ENCODE measurements at places on chromosomes 11 and 22.
A peak's percentile ranks its signal among the peaks of the same experiment; 100 is the strongest.

GRCh38 chr22:45441138-45441537 is 27.6 kb downstream of the RIBC2 start:
- DNase-seq = peak; percentile 69

GRCh38 chr22:42957958-42958357 is 57.0 kb downstream of the PACSIN2 start:
- DNase-seq = no peak

DNA sequence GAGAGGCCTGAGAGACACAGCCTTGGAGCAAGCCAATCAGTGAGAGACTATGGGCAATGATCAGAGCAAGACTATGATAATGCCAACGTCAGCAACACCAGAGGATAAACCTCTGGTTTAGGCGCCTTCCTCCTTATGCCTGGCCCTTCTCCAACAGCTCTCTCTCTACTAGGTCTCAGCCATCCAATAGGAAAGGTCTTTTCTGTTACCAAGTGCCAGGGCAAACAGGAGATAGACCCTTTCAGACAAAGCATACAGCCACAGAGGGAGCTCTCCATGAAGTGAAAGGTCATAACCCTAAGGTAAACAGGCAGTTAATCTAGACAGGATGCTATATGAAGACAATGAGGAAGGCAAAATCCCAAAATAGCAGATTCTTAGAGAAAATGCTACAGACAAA is 9.5 kb downstream of the STK33 start:
- no peak for DNase-seq

DNA sequence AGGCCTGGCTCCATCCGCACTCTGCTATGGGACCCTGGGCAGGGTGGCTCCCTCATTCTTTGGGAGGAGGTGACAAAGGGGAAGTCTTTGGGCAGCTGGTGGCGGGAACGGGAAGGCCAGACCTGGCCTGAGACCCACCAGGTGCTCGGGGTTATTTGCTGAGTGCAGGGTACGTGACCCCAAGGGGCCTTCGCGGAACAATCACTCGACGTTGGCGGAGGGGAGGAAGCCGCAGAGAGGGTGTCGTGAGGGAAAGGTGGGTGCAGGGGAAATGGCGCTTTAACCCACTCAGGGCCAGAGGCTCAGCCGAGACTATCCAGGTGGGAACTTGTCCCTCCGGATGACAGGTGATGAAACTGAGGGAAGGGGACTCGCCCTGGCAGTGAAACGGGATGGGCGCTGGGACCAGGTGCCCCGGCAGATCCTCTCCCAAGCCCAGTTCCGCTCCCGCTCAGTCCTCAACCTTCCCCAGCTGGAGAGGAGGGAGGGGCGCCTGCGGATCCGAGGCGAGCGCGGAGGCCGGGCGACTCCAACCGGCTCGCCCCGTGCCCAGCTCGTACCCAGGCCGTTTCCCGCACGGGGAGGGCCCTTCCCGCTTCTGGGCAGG is 911 bp downstream of the A4GALT start:
- no peak for DNase-seq

DNA sequence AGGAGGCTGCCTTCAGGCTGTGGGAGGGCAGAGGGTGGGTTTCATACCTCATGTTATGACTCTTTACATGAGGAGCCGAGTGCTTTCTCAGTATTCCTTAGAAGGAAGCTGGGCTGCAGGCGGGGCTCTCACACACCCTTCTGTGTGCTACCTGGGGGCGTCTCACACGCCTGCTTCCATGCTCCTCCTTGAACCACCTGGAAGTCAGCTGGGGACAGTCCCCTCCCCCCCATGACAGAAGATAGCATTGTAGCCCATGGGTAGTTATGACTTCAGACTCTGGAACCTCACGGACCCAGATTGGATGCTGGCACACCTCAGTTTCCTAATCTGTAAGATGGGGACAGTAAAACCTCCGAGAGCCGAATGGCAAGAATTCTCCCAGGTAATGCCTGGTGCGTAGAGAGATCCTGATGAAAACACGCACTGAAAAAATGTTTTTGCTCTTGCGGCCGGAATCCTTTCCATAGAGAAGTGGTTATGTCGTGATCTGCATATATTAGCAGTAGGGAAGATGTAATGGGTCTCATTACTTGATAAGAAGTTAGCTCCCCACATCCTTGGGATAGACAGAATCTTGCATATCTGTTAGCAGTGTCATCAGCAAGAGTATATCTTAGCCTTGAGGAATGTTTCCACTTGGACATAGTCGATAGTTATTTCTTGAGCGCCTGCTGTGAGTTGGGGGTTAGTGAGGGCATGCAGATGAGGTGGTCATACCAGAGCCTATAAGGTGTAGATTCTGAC is 4.9 kb downstream of the DAGLA start:
- DNase-seq = no peak

DNA sequence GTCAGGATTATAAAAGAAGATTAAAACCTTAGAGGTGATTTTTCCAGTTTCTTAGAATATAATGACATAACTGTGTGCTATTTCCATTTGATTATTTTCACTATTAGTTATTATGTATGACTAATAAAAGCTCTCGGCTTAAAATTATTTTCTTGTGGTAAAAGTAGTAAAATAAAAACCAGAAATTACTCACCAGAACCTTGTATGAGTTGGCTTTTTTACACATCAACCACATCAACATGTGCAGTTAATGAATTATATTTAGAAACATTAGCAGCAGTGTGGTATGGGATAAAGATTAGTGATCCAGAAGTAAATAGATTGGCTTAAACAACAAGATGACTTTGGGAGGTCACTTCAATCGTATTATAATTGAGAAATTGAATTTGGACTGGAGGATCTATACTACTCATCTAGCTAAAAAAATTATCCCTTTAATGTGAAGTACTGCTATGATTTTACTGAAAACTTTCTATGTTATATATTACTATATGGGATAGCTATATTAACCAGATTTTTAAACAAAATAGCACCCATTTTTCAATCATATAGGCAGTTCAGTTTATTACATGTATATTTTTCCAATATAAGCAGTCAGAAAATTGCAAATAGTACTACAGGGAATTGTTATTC is 2.8 kb upstream of the BCO2 start:
- peak; percentile 57 for DNase-seq

GRCh38 chr11:60124802-60125432 is 36.5 kb downstream of the MS4A2 start:
- DNase-seq = no peak

GRCh38 chr11:1652771-1653540 is 23.4 kb downstream of the KRTAP5-5 start:
- DNase-seq = peak; percentile 34

GRCh38 chr11:126878913-126879482 is 121.6 kb downstream of the KIRREL3 start:
- no peak for DNase-seq

- peak; percentile 16 for DNase-seq
Measured at GRCh38 chr11:18727479-18728236, 1.7 kb upstream of the IGSF22 start.

DNA sequence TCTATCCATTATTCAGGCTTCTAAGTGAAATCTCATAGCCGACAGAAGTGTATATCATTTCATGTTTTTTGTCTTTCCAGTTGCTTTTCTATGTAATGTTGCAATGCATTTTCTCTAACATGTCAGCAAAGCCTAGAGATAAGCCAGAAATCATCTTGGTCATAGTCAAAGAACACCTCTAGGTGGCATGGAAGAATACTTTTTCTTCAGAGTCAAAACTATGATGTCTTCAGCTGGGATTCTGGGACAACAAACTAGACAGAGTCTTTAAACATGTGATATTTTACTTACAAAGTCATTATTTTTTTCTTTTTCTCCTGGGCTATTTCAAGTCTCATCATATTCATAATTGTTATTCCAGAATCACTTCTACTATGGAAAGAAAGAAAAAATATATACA is 4.4 kb downstream of the GAS2 start:
- no peak for DNase-seq

- DNase-seq = no peak
Measured at GRCh38 chr11:87324817-87325489, 287.2 kb downstream of the TMEM135 start.

DNA sequence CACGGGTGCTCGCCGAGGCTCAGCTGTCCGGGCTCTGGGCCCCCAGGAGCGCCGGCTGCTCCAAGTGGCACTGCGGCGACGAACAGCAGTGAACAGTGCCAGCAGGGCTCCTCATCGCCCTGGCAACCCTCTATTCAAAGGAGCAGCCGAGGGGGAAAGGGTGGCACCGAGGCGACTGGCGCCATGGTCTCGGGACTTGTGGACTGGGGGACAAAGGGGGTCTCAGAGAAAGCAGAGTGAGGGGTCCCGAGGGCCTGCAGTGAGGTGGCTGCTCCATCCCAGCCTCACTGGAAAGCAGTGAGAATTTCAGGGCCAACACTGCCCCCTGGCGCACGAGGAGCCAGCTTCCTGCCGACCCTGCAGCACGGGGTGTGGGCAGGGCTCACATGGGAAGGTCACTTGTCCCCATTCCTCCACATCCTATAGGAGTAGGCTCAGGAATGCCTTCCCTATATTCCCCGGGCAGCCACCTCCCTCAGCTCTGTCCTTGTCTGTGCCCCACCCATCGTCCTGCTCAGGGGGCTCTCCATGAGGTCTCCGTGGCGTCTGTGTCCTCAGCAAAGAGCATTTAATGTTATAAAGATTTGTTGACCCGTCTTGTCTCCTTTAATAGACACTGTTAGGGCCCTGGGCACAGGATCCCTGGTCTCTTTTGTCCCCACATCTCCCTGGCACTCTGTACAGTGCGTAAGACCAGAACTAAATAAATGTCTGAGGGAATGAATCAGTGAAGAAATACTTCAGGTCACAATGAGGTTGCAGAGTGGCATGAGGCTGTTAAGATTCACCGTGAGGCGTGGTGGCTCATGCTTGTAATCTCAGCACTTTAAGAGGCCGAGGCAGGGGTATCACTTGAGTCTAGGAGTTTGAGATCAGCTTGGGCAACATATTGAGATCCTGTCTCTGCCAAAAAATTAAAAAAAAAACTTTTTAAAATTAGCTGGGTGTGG is 26.4 kb downstream of the LRFN4 start:
- DNase-seq = peak; percentile 67

DNA sequence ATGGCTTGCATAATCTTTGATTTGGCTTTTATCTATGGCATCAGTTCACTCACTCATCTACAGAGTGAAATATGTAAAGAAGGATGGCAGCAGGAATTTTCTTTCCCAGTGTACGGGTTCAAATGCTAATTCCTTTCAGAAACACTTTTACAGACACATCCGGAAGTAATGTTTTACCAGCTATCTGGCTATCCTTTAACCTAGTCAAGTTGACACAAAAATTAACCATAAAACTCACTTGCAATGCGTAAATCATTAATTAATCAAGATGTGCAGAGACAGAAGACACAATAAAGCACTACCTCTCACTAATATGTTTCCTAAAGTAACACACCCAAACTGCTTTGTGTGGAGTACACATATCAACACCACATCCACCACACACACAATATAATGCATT is 378.9 kb upstream of the ANO3 start:
- no peak for DNase-seq

- DNase-seq = no peak
Measured at GRCh38 chr11:69864686-69865661, 45.8 kb upstream of the FGF3 start.

GRCh38 chr11:17544181-17544622 is at the start of gene USH1C:
Gene USH1C, minus strand, starts transcription at chr11:17544416. Its CDS starts 109 bp downstream, at chr11:17544307.
- DNase-seq = no peak

GRCh38 chr11:87020336-87020735 is 17.4 kb upstream of the TMEM135 start:
- no peak for DNase-seq

- peak; percentile 67 for DNase-seq
Measured at GRCh38 chr11:73141309-73142127, 600 bp downstream of the FCHSD2 start.

DNA sequence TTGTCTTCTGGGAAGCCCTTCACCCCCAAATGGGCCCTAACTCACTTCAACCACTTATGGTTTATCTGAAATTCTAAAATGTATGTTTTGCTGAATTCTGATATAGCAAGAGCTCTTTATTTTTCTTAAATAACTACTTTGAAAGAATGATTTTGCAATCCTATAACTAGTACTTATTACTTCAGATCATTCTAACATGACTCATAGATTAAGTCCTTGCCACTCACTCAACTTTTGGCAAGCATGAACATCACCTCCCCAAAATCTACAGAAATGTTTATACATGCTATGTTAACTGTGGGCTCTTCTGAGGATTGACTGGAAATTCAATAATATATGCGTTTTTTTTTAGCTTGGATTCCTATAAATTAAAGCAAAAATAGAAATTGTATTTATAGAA is 367.4 kb upstream of the FAT3 start:
- DNase-seq = peak; percentile 30

DNA sequence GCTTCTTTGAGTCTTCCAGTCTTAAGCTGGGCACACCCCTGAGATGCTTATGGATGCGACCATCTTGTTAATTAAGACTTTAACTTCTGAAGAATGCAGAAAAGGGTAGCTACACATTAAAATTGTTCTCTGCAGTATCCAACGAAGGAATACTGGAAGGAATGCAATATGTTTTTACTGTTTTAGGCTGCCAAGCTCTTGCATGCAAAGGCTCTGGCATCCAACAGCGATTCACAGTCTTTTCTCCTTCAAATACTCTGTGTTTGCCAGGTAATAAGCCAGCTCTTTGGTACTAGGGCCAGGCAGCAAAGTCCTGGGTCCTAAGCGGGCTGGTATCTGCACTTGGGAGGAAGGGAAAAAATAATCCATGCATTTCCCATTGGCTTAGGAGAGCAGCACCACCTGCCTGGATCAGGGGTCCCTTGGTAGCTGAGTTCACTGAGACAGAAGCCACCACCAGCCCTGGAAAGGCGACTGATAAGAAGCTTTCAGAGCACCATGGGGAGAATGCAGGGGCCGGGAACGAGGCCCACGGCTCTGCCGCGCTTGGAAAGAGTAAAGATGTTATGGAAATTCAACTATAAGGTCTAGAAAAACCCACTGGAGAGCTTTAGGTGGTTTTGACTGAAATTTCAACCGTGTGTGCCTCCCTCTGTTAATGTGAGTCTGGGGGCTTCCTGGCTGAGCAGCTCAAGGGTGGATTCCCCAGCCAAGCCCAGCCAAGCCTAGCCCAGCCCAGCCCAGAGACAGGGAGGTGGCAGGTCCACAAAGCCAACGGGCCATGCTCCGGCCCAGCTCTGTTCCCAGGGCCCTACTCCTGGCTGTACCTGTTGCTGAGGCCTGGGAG is 67.0 kb upstream of the CCND1 start:
- DNase-seq = peak; percentile 55

DNA sequence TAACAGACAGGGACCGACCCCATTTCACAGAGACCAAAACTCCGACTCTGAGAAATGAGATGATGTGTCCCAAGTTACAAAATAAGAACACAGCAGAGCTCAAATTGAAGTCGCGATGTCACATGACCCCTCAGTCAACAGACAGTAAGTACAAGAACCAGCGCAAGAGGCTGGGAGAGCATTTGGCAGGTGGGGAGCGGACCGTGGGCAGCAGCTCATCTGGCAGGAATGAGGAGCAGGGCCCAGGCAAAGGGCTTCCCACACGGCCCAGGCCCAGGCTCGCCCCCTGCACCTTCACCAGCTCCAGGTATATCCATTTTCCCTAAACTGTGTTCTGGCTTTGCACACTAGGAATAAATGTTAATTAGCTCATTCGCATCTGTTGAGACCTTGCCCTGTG is 34.3 kb downstream of the SCUBE1 start:
- DNase-seq = no peak
